ENCODE measurements at places on chromosomes 1 and 21.

DNA sequence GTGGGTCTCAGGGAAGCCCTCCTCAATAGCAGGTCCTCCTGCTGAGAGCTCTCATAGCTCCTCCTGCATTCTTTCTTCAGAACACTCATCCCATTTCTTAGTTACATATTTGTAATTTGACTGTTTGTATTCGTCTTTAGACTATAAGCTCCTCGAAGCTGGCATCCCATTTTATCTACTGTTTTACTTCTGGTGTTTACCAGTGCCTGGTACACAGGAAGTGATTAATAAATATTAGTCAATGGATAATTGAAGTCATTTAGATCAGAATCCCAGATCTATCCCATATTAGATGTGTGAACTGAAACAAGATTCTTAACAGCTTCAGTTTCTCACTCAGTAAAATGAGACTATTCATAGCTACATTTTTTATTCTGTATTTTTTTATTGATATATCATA lies 88.7 kb downstream of the PLPP3 start:
- DNase-seq: no peak

DNA sequence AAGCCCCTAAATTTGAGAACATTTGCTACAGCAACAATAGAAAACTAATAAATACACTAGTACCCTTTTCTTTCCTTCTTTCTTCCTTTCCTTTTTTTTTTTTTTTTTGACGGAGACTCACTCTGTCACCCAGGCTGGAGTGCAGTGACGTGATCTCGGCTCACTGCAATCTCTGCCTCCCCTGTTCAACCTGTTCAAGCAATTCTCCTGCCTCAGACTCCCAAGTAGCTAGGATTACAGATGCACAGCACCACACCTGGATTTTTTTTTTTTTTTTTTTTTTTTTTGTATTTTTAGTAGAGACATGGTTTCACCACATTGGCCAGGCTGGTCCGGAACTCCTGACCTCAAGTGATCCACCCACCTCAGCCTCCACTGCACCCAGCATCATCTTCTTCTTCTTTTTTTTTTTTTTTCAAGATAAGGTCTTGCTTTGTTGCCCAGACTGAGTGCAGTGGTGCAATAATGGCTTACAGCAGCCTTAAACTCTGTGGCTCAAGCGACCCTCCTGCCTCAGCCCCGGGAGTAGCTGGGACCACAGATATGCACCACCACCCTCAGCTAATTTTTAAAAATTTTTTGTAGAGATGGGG lies 19.6 kb upstream of the CBR3 start:
- no peak for DNase-seq

- no peak for DNase-seq
Observed at GRCh38 chr21:14115646-14116045, 95.1 kb downstream of the LIPI start.

DNA sequence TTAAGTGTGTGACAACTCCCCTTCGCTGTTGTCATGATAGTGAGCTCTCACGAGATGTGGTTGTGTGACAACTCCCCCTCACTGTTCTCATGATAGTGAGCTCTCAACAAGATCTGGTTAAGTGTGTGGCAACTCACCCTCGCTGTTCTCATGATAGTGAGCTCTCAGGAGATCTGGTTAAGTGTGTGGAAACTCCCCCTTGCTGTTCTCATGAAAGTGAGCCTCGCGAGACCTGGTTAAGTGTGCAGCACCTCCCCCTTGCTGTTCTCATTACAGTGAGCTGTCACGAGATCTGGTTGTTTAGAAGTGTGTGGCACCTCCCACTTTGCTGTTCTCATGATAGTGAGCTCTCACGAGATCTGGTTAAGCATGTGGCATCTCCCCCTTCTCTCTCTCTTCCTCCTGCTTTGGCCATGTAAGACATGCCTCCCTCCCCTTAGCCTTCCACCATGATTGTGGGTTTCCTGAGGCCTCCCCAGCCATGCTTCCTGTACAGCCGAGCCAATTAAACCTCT lies 25.1 kb upstream of the LSS start:
- no peak for DNase-seq

GRCh38 chr1:227889863-227890405 lies 57.8 kb downstream of the WNT9A start:
- no peak for DNase-seq

DNA sequence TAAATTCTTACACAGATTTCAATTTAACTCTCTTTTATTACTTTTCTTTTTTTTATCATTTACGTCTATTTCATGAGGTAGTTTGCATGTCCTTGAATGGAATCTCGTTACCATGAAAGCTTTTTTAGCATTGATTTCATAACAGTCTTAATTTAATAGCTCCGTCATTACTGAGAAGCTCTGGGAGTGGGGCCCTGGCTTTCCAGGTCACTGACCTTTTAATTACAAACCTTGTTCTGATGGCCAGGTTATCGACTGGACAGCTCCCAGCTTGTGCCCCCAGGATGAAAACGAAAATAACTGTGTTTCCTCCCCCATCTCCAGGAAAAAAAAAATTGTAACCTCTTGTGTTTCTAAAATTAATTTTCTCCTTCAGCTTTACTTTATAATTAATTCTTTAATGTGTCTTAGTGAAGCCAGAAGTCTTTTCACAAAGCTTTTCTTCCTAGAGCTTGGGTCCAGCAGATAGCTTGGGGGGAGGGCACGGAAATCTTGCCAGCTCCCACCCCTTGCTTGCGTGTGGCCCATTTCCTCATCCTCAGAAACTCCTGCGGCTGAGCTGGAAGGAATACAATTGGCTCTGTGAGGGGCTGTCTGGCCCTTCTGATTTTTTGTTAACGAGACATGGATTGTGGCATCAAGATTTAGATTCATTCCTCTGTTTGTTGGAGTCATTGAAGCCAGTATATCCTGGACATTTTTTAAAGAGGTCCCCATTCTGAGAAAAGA lies 65.7 kb downstream of the PEX14 start:
- DNase-seq: no peak

DNA sequence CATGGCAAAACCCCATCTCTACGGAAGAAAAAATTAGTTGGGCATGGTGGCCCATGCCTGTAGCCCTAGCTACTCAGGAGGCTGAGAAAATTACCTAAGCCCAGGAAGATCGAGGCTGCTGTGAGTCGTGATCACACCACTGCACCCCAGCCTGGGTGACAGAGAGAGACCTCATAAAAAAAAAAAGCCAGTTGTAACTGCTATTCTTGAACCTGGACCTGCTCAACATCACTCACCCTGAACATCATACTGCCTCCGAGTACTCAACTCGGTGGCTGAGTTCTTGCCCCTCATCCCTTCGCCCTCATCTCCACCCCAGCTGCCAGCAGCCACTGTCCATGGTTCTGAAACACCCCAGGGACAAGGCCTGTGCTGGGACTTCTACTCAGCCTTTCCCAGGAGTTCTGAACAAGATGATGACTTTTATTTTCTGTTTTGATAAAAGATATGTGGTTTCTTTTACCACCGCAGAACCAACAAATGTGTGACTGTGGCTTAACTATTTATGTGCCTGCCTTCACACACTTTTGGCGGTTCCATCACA lies 5.4 kb upstream of the DISP3 start:
- no peak for DNase-seq

GRCh38 chr1:222014001-222014400 lies 272.1 kb upstream of the DUSP10 start:
- no peak for DNase-seq

DNA sequence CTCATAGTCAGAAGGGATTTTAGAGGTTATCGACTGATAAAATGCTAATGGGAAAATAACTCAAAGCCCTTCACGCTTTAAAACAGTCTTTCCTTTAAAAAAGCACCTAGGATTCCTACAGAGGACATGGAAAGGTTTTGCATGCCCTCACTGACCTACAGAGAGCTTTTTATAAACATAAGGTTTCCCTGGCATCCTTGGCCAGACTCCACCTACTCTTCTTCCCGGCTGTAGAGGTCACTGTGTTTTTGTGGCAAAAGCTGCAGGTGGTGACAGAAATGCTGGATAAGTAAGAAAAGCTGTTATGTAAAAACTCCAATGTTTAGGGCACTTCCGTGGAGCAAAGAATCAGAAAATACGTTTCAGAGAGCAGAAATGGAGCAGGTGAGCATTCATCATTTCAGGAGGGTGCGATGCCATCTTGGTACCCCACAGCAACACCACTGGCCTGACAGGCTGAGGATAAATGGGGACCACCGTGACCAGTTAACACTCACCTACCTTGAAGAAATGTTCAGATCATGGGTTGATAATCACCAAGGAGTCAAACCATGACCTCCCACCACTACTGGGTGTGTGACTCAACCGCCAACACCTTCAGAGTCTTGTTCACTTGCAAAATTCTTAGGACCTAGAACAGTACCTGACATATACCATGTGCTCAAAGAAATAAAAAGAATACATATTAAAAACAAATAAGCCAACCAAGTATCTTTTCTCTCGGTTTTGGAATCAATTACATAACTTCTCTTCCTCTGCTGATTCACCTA lies 46.6 kb downstream of the SSBP3 start:
- DNase-seq: no peak

DNA sequence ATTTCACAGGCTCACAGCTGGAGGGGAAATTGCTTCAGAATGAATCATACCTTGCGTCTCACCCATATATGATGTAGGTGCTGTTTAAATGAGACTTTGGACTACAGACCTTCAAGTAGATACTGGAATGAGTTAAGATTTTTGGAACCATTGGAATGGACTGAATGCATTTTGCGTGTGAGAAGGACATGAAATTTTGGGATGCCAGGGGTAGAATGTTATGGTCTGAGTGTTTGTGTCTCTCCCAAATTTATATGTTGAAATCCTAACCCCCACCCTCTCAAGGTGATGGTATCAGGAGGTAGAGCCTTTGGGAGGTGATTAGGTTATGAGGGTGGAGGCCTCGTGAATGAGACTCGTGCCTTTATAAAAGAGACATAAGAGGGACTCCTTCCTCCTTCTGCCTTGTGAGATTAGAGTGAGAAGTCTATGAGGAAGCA lies 41.4 kb downstream of the KCNK1 start:
- no peak for DNase-seq
